ENCODE measurements at places on chromosomes 12 and 14.

DNA sequence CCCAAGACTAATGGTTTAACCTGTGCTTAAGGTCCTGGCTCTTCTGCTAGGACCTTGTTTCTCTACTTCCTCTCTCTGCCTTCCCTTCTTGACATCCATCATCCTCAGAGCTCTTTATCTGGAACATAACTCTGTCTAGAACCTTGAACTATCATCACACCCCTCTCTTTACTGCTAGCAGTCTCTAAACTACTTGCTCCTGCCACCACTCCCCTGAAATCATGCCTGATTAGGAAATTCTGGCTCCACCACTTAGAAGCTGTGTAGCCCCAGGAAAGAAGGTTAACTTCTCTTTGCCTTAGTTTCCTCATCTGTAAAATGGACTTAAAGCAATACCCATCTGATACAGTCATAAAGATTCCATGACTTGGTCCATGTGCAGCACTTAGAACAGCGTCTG, 9.1 kb downstream of the SLC38A1 start:
- DNase-seq, result no peak

DNA sequence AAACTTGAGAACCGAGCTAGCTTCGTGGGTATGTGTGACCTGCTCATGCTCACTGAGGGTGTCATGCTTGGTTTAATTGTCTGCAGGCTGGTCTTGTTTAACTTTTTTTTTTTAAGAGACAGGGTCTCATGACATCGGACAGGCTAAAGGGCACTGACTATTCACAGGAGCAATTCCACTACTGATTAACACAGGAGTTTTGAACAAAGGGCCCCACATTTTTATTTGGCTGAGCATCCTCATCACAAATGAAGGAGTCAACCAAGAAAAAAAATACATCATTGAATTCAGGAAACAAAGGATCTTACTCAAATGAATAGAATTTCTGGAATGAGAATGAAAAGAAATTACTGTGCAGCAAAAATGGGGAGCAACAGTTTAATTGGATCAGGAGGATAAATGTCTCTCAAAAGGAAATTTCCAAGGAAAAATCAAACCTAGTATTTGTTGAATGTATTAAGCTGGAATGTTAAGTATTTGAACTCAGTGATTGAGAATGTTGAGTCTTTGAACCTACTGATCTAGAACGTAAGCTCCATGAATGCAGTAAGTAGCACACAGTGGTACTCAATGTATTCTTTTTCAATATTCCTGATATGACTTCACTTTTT, 20.8 kb upstream of the PYROXD1 start:
- no peak for DNase-seq

DNA sequence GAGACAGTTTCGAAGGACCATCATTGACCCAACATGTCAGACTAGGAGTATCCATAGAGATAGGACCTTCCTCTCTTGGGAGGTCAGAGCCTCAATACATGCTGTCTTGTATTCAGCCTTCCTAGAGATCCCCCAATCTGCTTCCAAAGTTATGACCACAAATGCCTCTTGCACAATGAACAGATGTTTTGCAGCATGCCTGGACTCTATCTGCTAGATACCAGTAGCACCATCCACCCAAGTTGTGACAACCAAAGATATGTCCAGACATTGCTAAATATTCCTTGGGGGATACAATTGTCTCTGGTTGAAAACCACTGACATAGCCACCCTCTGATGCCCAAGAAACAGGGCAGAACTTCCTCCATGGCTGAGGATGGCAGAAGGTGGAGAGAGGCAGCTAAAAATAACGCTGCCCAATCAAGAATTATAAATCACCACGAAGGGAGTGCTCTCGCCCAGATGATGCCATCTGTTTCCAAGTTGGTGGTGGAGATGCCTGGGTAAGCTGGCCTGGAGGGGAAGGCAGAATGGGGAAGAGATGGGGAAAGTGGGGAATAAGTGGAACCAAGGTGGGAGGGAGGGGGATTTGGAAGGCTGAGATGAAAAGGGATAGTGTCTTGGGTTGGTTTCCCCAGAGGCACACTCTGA, 42.9 kb upstream of the NOS1 start:
- DNase-seq, result no peak

GRCh38 chr14:85437148-85437547, 92.8 kb upstream of the FLRT2 start:
- DNase-seq, result no peak

- no peak for DNase-seq
These were observed 310.2 kb downstream of the APAF1 start for GRCh38 chr12:98955284-98955683.

All from stimulated activated naive CD4-positive, alpha-beta T cell treated with Interleukin-2 at 50 U/mL for 16 hours (primary cell).